ENCODE measurements at places on chromosomes 16 and 17. TPM values are rescaled to one million over a fixed set of nuclear protein-coding genes. Genes with fewer than 3 reads are reported as not detected.

GRCh38 chr17:64255764-64256163, 7.3 kb downstream of the TEX2 start:
- H3K27me3 ChIP-seq: no peaks in the 10 kb centered on the region
- H3K27ac ChIP-seq: no peak overlapping the region
- no peak overlapping the region for H3K4me3 ChIP-seq
- H3K4me1 ChIP-seq: peaks cover 22% of the 10 kb centered on the region
- no peak for DNase-seq
- H3K36me3 ChIP-seq: no peaks in the 10 kb centered on the region

- H3K27ac ChIP-seq: no peak overlapping the region
- H3K4me1 ChIP-seq: peaks cover under 1% of the 10 kb centered on the region
- no peaks in the 10 kb centered on the region for H3K27me3 ChIP-seq
- H3K4me3 ChIP-seq: no peak overlapping the region
- no peak for DNase-seq
- H3K36me3 ChIP-seq: no peaks in the 10 kb centered on the region
These were observed 102.0 kb downstream of the RMI2 start for GRCh38 chr16:11447272-11447671.

- H3K4me3 ChIP-seq: no peak overlapping the region
- no peak overlapping the region for H3K27ac ChIP-seq
- H3K27me3 ChIP-seq: peaks cover 4% of the 10 kb centered on the region
These were observed 6.4 kb downstream of the PRKCB start for GRCh38 chr16:23842137-23842600.

DNA sequence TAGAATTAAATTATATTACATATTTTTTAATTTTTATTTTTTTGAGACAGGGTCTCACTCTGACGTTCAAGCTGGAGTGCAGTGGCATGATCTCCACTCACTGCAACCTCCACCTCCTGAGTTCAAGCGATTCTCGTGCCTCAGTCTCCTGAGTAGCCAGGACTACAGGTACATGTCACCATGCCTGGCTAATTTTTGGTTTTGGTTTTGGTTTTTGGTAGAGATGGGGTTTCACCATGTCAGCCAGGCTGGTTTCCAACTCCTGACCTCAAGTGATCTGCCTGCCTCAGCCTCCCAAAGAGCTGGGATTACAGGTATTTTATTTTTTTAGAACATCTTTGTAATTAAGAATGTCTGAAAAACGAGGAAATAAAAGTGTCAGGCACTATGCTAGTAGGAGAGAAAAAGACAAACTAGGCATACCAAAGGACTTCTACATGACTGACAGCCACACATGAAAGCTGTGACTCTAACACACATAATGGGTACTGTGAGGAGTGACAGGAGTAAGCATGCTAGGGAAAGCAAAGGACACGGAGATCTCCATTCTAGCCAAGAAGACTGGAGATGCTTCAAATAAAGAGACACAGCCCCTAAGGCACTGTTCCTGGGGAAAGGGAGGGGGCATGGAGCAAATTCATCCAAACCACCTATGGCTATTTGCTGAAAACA, 7.3 kb downstream of the GNA13 start:
- no peak for DNase-seq
- H3K27ac ChIP-seq: no peak overlapping the region
- no peak overlapping the region for H3K4me3 ChIP-seq
- peaks cover 47% of the 10 kb centered on the region for H3K4me1 ChIP-seq
- H3K36me3 ChIP-seq: peaks cover 2% of the 10 kb centered on the region

GRCh38 chr17:9544221-9544620, 31.4 kb downstream of the STX8 start:
- H3K27me3 ChIP-seq: no peaks in the 10 kb centered on the region
- peaks cover 39% of the 10 kb centered on the region for H3K36me3 ChIP-seq
- H3K27ac ChIP-seq: no peak overlapping the region
- no peaks in the 10 kb centered on the region for H3K4me1 ChIP-seq

DNA sequence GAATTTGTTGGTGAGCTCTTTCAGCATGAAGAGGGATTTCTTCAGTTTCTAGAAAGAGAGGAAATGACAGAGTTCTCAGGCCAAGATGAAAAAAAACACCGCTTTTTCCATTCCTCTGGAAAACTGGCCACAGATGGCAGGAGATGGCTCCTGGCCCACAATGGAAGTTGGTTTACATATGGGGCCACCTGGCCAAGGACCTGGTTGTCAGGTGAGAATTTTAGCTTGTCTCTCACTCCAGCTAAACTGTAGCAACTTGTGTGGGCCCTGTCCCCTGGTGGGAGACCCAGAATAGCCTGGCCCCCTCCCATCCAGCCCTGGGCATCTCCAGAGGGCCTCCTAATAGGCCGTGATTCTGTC, 33.6 kb downstream of the LGALS9 start:
- no peaks in the 10 kb centered on the region for H3K4me1 ChIP-seq
- H3K27me3 ChIP-seq: no peaks in the 10 kb centered on the region
- H3K27ac ChIP-seq: no peak overlapping the region
- no peaks in the 10 kb centered on the region for H3K36me3 ChIP-seq
- no peak overlapping the region for H3K4me3 ChIP-seq

DNA sequence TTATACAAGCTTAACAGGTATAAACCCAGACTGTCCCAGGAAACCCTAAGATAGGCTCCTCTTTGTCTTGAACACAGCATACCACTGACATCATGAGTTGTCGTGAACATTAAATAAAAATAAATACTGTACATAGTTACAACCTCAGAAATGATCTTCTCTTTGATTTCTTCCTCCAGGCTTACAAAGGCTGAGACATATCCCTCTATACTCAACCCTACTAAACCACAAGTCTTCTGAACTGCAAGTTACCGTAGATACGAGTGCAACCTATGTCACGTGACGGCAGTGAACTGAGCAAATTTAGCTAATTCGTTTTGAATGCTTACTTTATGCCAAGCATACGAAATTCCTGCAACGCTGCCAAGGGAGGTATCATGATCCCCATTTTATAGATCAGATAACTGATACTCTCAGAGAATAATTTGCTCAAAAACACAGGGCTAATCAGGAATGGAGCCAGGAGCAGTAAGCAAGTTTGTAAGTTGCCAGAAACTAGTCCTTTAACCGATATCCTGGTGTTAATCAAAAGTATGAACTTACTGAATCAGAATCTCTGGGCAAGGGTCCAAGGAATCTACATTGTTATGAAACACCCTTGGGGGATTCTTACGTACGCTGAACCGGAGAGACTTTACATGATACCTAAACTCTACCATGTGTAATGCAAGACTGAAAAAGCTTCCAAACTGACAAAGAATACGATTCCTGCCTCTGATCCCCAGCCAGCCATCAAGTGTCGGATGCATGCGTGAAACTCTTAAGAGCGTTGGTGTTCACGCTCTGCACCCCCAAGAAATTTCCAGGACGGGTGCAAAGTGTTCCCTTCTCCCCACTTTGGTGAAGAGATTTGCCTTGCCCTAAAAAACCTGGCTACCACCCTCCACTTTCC, 106.2 kb downstream of the XYLT1 start:
- H3K4me3 ChIP-seq: no peak overlapping the region
- peaks cover 35% of the 10 kb centered on the region for H3K4me1 ChIP-seq
- no peaks in the 10 kb centered on the region for H3K36me3 ChIP-seq

DNA sequence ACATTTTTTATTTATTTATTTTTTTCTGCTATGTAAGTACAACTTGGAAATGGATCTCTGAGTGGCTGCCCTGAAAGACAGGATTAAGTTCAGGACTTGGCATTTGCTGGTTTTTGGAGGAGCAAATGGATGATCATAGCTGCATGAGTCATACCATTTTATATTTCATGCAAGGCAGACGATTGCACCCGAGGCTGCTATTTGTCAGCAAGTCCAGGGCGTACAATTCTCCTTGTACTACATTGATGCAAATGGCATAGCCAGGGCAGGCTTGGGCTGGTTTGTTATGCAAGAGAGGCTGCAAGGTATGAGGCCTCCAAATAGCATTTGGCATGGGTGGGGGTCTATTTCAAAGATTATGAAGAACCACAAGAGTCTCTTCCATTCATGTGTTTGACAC, 81.2 kb upstream of the CACNG3 start:
- H3K36me3 ChIP-seq: no peaks in the 10 kb centered on the region
- DNase-seq: no peak
- no peaks in the 10 kb centered on the region for H3K27me3 ChIP-seq
- no peak overlapping the region for H3K4me3 ChIP-seq

DNA sequence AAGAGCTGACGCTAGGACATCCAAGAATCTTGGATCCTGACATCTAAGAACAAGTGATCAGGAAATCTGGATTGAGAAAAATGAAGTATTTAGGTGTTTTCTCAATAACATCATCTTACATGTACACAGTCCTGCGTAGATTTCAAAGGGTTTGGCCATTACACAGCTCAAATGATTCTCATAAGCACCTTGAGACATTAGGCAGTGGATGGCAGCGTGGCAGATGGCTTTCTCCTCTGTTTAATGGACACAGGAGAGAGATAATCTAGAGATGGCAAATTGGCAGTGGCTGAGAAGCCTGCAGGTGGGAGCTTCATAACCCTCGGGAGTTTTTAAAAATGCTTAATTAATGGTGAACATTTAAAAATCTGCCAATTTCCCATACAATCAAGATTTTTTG, 137.5 kb downstream of the ZFHX3 start:
- no peak for DNase-seq
- H3K36me3 ChIP-seq: no peaks in the 10 kb centered on the region
- no peak overlapping the region for H3K27ac ChIP-seq
- no peak overlapping the region for H3K4me3 ChIP-seq
- no peaks in the 10 kb centered on the region for H3K27me3 ChIP-seq
- H3K4me1 ChIP-seq: no peaks in the 10 kb centered on the region

GRCh38 chr17:44604768-44605485, 47.6 kb downstream of the FZD2 start:
- H3K27ac ChIP-seq: no peak overlapping the region
- no peak overlapping the region for H3K4me3 ChIP-seq
- no peaks in the 10 kb centered on the region for H3K36me3 ChIP-seq
- H3K4me1 ChIP-seq: no peaks in the 10 kb centered on the region
- no peaks in the 10 kb centered on the region for H3K27me3 ChIP-seq

The MGAT5B gene
- total RNA-seq: 1.1 TPM

The NDEL1 gene
- total RNA-seq: 63.6 TPM

The KRT39 gene
- total RNA-seq: not detected

The CCL5 gene
- total RNA-seq: not detected

Data from tibial nerve (tissue), 4 donors.